ENCODE measurements at places on chromosomes 1 and 21.

DNA sequence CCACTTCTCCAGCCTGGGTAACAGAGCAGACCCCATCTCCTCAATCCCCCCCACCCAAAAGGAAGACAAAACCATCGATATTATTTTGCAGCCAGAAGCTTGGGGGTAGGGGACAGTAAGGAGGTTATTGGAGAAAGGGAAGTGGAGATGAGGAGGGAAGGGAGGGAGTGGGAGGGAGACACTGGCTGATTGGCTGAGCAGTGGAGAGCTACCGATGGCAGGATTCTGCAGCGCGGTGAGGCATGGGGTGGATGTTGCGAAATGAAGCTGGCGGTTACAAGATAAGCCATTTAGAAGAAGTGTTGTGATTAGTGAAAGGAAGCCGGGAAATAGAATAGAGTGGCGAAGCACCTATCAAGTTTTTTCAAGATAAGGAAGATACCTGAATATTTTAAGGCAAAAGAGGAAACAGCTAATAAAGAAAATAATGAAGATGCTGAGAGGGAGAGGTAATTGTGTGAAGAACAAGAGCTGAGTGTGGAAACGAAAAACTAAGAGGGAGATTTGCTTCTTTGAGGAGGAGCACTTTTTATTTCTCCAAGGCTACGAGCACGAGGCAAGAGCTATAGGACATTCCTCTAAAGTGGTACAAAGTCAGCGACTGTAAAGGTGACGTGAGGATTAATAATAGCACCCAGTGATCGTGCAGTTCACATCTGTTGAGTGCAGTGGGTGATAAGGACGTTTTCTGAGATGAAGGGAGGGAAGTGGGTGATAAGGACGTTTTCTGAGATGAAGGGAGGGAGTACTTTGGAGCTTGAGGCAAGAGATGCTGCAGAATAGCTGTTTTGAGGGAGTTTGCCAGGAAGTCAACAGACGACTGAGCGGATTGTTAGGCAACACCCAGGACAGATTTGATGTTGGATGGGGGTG is 103.2 kb upstream of the KIF26B start:
- DNase-seq = no peak

- DNase-seq = no peak
Observed at GRCh38 chr1:76843821-76844464, 23.3 kb upstream of the ST6GALNAC5 start.

DNA sequence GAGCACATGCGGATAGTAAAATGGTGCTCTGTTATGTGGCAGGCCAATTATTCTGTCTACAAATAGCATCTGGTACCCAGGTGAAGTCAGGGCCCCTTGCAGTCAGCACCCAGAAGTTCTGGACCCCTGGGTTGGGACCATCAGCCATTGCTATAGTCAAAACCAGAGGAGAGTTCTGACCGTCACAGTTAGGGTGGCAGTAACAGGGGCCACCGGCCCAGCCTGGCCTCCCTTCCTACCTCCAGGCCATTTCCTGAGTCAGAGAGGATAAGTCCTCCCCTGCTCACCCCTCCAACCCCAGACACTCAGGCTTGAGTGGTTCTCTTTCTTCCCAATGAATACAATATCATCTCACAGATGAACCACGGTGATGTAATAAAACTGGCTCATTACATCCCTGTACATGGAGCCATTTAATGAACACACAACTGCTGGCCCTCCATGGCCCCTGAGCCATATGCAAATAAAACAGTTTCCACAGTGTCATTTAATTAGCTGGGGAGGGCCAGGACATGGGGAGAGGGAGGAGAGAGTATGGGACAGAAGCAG is 673.6 kb downstream of the MATN1 start:
- DNase-seq = no peak

- peak; percentile 81 for DNase-seq
Observed at GRCh38 chr1:218346391-218347204, 1.5 kb downstream of the TGFB2 start.

GRCh38 chr1:32056598-32056997 is 16.1 kb upstream of the TMEM39B start:
- DNase-seq = no peak

DNA sequence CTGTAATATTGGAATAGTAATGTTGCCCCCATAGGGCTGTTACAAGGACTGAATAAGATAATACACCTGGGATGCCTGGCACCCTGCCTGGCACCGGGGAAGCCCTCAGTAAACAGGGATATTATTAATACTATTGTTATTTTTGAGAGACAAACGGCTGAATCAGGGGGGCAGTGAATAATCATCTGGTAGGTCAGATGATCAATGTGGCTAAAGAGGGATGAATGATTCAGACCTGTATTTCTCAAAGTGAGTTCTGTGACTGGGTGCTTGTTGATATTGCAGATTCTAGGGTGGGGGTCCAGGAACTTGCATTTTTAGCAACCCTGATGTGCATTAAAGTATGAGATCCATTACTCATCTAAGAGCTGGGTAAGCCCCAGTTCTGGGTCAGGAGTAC is 46.2 kb upstream of the BCL10 start:
- no peak for DNase-seq

- peak; percentile 72 for DNase-seq
Observed at GRCh38 chr1:39105841-39106765, 80.0 kb downstream of the NDUFS5 start.

GRCh38 chr1:38201431-38201830 is 154.8 kb upstream of the POU3F1 start:
- DNase-seq = no peak

DNA sequence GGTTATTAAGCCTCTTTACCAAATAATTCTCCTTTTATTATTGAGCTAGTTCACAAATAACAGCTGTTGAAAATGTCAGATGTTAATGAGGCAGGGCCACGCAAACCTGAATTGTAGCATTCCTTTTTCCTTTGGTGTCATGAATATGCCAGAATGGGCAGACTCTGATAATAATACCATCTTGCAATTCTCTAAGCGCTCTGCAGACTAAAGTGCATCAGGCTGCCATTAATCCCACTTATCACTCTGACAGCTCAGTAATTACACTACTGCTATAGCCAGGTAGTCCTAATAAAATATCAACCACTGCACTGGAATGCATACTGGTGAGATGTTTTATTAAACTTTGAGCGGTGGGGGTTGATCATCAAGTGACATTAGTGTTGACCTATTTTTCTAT is 177.7 kb downstream of the DPYD start:
- no peak for DNase-seq

- no peak for DNase-seq
Observed at GRCh38 chr1:198986036-198986435, 347.2 kb downstream of the PTPRC start.

GRCh38 chr1:89687254-89687653 is 54.3 kb downstream of the LRRC8C start:
- no peak for DNase-seq

DNA sequence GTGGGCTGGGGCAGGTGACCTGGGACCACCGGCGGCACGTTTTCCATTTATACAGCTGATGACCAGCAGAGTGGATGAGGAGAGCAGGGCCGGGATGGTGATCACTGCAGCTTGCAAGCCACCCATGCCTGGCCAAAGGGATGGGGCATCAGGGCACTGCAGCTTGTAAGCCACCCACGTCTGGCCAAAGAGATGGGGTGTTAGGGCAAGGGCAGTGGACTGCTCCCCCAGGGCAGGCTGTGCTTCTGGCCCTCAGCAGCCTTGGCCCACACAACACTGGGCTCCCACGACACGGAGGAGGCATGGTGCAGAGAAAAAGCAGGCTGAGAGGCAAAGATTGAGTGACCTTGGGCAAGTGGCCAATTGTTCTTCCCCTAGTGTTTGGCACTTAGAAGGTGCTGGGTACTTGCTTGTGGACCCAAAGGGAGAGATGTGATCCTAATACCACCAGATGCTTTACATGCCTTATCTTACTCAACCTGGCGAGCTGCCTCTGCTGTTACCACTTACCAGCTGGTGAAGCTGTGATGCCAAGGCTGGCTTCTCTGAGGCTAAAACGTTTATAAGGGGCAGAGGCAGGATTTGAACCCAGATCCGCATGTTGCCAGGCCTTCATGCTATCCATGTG is 48.3 kb downstream of the TRIM62 start:
- DNase-seq = no peak

DNA sequence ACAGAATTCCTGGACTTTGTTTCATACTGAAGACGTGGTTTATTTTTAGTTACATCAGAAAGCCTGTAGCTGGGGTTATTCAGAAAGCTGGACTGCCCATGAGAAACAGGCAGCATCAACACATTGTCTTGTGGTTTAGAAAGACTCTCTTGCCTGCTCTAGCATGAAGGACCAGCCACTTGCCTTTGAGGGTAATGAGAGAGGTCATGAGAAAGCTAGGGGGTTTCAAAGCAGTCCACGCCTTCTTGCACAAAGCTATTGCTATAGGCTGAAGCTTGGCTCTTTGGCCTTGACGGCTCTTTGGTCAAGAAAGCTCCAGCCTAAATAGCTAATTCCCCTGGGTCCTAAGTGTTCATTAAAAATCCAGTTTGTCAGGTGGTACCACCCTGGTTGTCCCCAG is 208.1 kb downstream of the PRDM2 start:
- DNase-seq = no peak

DNA sequence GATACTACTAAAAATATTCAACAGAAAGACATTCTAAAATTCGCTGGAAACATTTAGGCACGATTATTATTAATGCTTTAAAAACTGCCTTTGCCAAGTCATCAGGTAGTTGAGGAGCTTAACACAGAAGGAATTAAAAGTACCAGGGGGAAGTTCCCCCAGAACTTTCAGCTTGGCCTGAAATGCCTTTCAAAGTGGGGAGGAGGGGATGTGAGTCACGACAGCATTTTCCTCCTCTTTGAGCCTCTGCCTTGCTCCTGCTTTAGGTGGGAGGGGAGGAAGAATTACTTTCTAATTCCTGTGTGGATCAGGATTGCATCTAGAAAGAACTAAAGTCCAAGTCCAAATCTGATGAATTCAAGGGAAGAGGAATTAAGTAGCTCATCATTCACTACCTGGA is 183.7 kb downstream of the CLIC6 start:
- no peak for DNase-seq

DNA sequence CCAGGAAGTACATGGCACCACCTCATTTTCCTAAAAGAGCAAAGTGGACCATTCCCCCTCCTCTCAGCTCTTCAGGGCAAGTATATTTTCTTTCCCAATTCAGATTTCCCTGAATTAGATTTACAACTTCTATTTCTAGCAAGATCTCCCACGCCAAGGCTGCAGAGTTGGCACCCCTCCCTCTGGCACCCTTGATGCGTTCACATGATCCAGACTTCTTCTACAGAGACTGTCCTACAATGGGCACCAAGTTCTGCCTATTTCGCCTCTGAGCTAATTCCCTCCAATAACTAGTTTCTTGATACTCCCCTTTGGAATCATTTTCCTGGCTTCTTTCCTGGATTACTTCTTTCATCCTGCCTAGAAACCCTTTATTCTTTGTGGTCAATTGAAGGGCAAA is 122.0 kb downstream of the CDC7 start:
- no peak for DNase-seq

- no peak for DNase-seq
Observed at GRCh38 chr1:245205396-245205795, 50.6 kb downstream of the KIF26B start.

DNA sequence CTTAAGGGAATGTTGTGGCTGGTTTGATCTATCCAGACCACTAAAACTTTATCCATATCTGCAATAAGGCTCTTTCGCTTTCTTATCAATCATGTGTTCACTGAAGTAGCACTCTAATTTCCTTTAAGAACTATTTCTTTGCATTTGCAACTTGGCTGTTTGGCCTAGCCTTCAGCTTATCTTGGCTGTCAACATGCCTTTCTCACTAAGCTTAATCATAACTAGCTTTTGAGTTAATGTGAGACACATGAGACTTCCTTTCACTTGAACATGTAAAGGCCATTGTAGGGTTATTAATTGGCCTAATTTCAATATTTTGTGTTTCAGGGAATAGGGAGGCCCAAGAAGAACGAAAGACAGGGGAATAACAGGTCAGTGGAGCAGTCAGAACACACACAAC is 124.7 kb downstream of the TNFSF18 start:
- no peak for DNase-seq

DNA sequence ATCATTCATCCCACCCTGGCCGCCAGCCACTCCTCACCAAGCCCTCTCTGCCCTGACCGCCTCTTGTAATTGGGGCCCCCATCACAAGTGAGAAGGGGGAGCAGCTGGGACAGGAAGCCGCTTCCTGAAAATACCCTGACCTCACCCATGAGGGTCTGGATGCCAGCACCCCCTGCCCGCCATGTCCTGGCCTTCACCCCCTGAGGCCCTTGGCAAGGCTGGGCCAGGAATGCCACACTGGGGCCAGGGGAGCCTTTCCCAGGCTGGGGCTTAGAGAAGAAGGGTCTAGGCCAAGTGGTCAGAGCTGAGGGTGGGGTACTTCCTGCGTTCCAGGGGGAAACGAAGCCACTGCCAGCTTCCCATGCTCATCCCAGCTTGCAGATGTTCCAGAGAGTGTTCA is 60.5 kb downstream of the TAS1R2 start:
- DNase-seq = peak; percentile 65

DNA sequence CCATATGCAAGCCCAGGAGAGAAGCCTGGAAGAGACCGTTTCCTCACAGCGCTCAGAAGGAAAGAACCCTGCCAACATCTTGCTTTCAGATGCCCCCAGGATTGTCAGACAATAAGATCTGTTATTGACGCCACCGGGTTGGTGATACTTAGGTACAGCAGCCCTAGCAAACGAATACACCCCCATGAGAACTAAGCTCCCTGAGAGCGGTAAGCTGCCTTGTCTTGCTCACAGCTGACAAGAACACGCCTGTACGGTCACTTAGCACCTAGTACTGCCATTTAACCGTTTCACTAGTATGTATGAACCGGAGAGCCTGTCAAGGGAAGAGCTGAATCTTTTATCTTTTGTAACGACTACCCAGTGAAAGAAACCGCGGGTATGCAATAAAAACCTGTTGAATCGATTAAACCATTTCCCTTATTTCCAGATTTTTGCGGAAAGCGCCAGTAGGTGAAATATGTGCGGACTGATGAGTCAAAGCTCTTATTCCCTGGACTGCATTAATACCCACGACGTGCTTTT is 619 bp upstream of the ZBTB8B start:
- DNase-seq = no peak

GRCh38 chr21:45255381-45256020 is 32.2 kb downstream of the POFUT2 start:
- DNase-seq = no peak

DNA sequence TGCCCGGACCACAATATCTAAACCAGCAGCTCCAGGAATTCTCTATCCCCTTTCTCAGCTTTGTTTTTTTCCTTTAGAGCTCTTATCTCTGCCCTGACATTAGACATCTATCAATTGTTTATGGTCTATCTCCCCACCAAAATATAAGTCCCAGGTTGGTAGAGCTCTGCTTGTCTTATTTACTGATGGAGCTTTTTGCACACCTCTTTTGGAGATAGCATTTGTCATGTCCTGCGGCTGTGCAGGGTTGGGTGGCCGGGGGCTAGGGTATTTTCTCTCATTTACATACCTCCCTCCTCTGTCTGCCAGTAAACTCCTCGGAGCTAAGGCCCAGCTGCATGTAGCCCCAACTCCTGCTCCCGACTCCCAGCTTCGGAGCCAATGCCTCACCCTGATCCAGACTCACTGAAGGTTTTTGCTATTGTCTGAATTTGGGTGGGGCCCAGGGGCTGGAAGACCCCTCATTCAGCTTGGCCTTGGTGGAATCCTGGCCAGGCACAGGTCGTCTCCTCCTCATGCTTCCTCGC is 11.1 kb upstream of the PDE9A start:
- no peak for DNase-seq

Data from right forelimb (tissue), 1 donor.